ENCODE measurements at places on chromosomes 3 and 15. TPM values are rescaled to one million over a fixed set of nuclear protein-coding genes. Genes with fewer than 3 reads are reported as not detected.

- DNase-seq = no peak
These were observed 747.7 kb upstream of the CBLB start for GRCh38 chr3:106616556-106616955.

DNA sequence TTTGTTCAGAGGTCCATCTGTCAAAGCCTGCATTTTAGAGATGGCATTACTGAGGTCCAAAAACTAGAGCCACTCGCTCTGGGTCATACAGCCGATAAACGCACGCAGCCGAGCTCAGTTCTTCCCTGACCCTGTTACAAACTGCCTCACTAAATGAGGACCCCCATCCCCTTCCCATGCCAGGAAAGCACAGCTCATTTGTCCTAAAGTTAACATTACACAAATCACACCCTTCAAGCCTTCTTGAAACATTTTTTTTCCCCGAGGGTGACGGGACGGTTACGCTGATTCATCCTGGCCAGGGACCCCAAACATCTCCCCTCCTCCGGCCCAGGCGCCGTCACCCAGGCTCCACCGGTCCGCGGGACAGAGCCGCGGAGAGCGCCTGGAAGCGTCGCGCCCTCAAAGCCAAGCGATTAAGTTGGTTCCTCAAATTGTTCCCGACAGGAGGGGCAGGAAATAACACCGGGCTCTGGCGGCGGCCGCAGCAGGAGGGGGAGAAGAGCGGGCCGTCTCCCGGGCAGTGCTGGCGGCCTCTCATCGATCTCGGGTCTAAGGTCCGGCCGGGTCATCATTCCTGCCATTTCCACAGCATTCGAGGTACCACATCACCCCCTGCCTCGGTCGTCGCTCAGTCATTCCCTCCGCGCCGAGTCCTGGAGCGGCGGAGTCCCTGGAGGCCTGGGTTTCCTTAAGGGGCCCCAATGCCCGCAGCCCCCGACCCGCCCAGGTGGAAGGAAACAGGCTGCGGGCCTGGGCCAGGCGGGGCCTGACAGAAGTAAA, 619 bp upstream of the CMTM8 start:
- DNase-seq = peak; percentile 65

- DNase-seq = no peak
These were observed 53.9 kb downstream of the ROPN1B start for GRCh38 chr3:126022741-126023359.

PLSCR2 gene
- 0.71 TPM for total RNA-seq

SLC12A1 gene
- total RNA-seq = not detected

Measured in sciatic nerve (tissue), 2 donors.